ENCODE measurements at places on chromosomes 7 and 10.

DNA sequence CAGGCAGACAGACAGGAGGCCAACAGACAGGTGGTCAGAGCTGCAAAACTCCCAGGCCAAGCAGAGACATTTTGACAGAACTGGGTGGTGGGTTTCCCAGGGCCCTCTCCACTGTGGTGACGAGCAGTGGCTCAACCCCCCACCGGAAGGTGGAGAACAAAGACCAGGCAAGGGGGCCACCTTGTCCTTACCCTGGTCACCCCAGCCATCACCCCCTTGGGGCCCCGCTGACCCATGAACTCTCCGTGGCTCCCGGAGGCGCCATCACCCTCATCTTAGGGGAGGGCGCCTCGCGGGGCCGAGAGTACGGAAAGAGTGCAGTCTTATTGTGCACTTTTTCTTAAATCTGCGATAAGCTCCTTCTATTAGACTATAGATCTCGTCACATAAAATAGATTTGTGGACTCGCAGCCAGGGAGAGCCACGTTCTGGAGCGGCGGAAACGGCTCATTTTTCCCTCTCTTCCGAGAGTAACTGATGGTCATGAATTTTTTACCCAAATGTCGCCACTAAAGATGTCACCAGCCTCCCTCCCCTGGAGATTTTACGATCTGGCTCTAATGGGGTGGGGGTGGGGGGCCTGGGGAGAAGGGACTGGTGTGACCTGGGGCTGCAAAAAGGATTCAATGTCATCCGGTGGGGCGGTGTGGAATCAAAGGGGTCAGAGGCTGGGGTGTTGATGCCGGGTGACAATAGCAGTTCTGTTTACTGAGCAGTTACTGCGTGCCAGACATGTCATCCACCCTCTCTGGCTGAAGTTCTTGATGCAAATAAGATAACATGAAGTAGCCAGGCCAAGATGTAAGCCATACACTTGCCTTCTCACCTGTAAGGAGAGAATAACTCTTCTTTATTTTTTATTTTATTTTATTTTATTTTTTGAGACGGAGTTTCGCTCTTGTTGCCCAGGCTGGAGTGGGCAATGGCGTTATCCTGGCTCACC, 71.1 kb upstream of the MYL10 start:
- DNase-seq = no peak

DNA sequence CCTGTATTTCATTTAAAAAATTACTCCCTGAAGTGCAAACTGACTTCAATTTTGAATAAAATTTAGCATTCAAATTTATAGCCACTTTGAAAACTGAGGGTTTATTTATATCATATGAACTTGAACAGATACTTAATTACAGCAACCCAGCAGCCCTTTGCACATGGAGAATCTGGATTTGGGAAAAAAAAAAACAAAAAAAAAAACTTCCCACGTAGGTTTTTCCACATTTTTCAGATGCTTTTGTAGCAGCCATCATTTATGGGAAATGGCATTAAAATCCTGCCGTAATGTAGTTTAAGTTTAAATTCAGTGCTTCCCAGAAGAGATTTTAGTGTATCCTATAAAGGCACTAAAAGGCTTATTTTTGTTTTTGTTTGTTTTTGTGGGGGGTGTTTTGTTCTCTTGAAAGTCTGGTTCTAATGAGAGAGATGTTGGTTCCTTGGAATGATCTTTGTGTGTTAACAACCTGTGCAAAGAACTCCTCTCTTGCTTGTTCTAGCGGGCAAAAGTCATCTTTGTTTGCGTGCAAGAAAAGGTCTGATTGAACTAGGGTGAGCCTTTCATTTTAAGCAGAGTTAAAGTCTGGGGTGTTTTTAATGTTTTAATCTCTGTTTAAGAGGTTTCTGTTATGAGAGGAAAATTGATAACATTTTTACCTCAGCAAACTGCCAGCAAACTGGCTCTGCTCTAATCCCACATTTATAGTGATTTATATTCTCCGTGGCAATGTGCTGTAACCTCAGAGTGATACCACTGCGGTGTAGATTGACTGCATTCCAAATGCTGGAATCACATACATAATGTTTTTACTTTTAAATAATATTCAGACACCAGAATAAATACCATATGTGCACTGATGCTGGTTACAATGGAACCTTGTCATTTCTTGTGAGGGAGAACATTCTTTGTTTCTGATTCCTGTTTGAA, 105.5 kb downstream of the WNT2 start:
- no peak for DNase-seq

DNA sequence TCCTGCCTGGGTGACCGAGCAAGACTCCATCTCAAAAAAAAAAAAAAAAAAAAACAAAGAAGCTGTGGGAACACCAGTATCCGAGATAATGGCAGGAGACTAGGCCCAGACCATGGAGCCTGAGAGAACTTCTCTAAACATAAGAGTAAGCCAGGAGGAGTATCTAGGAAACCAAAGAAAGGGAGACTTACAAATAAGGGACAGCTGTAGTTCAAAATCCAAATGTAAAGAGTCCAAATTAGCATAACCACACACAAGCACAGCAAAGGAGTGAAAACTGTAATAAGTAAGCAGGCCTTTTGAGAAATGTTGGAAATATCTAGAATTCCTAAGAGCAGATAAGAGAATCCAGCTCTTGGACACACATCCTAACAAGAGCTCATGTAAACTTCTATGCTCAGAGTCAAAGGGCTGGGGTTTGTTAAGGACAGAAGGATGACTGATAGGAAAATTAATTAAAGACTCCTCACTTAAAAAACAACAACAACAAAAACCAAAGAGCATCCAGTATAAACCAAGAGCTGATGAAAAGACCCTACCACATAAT, 15.8 kb downstream of the ZNF25 start:
- DNase-seq = no peak

GRCh38 chr7:120169996-120170783, 102.8 kb upstream of the KCND2 start:
- DNase-seq = no peak

DNA sequence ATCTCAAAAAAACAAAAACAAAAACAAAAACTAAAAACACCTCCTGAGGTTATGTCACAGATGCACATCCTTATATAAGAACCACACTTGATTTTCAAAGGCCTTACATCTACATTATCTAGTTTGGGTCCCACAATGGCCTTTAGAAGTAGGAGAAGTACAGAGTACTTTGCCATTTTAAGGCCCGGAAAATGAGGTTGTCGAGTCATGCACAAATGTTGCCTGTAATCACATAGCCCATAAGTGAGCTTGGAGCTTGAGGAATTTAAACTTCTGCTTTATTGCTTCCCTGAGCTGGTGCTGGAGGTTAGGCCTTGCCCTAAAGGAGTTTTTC, 9.7 kb upstream of the MKRN1 start:
- DNase-seq = no peak

Data from BJ (cell line).